ENCODE measurements at places on chromosomes 1 and 21. TPM values are rescaled to one million over a fixed set of nuclear protein-coding genes. Genes with fewer than 3 reads are reported as not detected.

DNA sequence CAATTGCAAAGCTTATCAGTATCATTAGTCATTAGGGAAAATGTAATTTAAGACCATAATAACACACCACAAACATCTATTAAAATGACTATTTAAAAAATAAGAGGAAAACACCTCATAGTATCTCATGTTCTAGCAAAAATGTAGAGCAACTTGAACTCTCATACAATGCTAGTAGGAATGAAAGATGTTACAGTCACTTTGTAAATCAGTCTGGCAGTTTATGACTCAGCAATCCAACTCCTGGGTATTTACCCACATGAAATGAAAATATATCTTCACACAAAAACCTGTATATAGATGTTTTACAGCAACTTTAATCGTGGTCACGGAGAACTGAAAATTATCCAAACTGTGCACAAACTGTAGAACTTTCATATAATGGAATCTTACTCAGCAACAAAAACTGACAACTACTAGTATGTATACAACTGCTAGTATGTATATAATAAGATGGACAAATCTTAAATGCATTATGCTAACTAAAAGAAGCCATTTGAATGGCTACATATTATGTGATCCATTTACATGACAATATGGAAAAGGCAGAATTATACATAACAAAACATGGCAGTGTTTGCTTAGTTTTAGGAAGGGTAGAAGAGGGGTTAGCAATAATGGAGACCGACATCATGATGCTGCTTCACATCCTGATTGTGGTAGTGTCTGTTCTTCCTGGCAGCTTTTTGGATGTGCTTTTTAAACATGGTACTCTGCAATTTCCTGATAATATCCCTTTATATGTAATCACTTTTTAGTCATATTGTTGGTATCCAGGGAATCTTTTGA is 267.0 kb downstream of the KCTD3 start:
- DNase-seq = no peak

GRCh38 chr1:58895082-58895481 is 111.2 kb upstream of the JUN start:
- DNase-seq = no peak

DNA sequence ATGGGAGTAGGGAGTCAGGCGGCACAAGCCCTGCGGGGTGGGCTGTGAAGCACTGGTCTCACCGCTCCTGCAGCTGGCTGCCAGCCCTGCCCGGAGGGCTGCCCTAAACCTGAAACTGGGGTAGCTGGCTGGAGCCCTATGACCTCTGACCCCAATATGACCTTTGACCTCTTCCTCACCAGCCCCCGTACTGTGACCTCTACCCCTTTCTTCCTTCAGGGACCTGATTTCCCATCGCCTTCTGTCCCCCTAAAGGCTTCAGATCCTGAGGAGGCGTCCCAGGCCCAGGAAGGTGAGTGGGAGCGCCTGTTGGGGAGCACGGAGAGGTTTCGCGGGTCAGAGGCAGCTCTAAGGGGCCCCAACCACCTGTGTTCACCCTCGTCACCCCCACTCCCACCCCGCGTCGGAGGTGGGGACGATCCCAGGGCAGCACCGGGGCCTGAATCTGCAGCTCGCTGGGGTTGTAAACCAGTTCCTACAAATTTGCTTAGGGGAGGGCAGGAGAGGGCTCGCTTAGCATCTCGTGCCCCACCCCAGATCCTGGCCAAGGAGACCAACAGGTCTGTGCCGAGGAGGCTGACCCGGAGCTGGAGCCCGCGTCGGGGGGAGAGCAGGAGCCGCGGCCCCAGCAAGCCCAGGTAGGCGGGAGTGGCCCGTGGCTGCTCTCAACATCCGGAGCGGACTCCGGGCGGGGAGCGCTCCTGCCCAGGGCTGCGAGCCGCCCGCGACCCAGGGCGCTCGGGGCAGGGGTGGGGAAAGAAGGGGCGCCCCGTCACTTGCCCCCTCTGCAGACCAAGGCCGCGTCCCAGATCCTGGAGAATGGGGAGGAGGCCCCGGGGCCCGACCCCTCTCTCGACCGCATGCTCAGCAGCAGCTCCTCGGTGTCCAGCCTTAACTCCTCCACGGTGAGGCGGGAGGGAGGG is 7.3 kb downstream of the SYTL1 start:
- no peak for DNase-seq

C1QA gene
- 37.9 TPM for total RNA-seq

- no peak for DNase-seq
Observed at GRCh38 chr1:168470901-168471431, 72.8 kb downstream of the XCL2 start.

- peak; percentile 76 for DNase-seq
Observed at GRCh38 chr1:201778279-201779065, 50.5 kb upstream of the IPO9 start.

TNNT2 gene
- 12,321 TPM for total RNA-seq

DNA sequence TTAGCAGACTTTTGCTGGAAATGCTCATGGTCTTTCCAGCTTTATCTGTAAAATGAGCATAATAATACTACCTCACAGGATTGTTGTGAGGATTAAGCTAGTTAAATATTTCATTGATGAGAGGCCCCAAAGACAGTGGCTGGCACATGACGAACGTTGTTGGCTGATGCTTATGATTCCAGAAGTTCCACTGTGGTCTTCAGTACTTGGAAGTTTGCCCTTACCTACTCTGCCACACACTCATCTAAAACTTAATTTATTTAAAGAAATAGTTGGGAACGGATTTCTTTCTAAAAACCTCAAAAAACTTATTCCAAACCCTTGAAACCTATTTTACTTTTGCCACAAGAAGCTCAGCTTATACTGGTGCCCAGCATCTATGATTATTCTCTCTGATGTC is 170.7 kb downstream of the DHRS3 start:
- no peak for DNase-seq

ANKRD34A gene
- total RNA-seq = 3.4 TPM

DNA sequence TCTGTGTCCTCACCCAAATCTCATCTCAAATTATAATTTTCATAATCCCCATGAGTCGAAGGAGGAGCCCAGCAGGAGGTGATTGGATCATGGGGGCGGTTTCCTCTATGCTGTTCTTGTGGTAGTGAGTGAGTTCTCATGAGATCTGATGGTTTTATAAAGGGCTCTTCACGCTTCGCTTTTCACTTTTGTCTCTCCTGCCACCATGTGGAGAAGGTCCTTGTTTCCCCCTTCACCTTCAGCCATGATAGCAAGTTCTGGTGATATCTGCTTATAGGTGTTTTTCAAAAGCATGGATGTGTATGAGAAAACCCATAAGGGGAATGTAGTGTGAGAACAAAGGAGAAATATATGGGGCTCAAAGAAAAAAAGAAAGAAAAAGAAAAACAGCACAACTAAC is 405.9 kb upstream of the RGS18 start:
- no peak for DNase-seq

GRCh38 chr1:166588741-166589140 is 250.5 kb upstream of the POGK start:
- no peak for DNase-seq

DNA sequence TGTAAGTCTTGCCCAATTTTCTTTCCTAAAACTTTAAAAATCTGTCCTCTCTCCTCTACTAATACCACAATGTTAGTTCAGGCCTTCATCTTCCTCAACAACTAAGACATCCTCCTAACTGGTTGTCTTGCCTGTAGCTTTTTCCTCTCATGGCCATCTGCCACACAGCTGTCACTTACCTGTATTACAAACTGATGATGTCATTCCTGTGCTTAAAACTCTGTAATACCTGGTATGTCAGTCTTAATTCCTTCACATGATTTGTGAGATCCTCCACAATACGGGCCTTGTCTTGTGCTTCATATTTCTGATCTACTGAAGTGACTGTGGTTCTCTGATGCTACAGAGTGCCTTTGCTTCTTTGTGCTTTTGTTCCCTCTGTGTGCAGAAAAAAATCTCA is 9.8 kb downstream of the MRPS14 start:
- DNase-seq = no peak

NBPF20 gene
- total RNA-seq = 0.59 TPM

Data from right atrium auricular region (tissue), 2 donors.